ENCODE measurements at places on chromosomes 11 and 22. TPM values are rescaled to one million over a fixed set of nuclear protein-coding genes. Genes with fewer than 3 reads are reported as not detected.

RTN4R gene
- total RNA-seq, result 1.1 TPM

- DNase-seq, result no peak
Observed at GRCh38 chr11:27227736-27228135, 135.3 kb downstream of the CCDC34 start.

DNA sequence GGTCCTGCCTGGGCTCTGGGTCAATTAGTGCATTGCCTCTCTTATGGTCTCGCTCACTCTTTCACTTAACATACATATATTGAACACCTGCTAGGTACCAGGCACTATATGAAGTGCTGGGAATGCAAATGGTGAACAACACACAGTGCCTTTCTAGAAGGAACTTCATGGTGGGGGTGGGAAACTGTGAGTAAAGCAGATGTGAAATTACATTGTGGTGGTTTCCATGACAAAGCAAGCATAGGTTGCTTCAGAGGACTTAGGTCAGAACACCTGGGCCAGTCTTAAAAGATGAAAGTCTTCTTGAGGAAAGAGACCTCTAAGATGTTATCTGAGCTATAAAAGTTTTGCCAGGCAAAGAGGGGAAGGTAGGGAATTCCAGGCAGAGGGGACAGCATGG, 231.3 kb downstream of the BUD13 start:
- no peak for DNase-seq

DNA sequence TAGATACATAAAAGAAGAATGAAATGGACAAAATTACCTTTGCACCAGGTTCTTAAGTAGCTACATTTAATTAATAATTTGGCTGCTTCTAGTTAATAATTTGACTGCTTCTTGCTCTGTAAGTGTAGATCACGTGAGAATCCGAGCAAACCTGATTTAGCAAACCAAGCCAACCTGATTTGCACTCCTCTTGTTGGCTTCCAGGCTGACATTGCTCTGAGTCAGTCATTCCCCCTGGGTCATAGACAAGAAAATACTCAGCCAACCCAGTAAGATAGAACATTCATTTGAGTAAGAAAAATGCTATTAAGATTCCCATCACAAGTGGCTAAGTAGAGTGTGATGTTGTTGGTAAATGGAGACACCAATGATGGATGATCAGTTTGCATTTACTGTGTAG, 304.1 kb downstream of the C11orf87 start:
- DNase-seq, result no peak

TNNI2 gene
- not detected for total RNA-seq

LDHAL6A gene
- total RNA-seq, result not detected

GRCh38 chr11:27619763-27620335, 80.4 kb downstream of the BDNF start:
- DNase-seq, result no peak

Data from liver (tissue), 10 donors.